ENCODE measurements at places on chromosomes 2 and 18.

DNA sequence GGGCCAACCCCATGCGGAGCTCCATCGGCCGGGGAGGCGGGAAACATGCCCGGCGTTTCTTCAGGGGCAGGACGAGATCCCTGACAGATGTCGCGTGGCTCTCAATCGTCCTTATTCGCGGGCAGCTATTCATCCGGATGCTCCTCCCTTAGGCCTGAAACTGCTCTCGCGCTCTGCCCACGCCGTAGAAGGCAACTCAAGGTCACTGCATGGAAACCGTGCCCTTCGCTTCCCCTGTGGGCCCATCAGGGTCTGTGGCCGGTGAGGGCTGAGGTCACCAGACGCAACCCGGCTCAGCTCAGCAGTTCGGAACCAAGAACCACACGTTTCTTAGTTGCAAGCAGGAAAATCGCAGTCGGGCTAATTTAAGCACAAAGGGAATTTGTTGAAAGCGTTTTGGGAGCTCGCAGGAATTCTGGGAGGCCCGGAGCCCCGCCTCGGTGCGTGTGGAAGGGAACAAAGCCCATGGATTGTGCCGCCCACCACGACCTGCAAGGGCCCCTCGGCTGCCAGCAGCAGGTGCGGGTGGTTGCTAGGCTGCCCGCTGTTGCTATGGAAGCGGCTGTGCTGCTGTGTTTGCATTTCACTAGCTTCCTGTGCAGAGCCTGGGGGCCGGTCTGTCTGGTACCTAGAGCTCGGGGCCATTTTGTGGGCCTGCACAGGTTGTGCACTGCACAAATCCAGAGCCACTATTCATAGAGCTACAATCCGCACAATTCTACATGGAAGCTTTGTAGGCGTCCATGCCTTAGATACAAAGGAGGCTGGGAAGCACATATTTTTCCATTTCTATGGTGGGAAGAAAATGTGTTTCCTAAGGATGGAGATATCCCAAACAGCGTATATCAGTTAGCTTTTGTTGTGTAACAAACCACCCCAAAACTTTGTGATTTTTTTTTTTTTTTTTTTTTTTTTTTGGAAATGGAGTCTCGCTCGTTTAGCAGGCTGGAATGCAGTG, 6.0 kb upstream of the ALLC start:
- peak; percentile 89 for DNase-seq

GRCh38 chr2:25483607-25484266, 142.0 kb upstream of the DNMT3A start:
- no peak for DNase-seq

DNA sequence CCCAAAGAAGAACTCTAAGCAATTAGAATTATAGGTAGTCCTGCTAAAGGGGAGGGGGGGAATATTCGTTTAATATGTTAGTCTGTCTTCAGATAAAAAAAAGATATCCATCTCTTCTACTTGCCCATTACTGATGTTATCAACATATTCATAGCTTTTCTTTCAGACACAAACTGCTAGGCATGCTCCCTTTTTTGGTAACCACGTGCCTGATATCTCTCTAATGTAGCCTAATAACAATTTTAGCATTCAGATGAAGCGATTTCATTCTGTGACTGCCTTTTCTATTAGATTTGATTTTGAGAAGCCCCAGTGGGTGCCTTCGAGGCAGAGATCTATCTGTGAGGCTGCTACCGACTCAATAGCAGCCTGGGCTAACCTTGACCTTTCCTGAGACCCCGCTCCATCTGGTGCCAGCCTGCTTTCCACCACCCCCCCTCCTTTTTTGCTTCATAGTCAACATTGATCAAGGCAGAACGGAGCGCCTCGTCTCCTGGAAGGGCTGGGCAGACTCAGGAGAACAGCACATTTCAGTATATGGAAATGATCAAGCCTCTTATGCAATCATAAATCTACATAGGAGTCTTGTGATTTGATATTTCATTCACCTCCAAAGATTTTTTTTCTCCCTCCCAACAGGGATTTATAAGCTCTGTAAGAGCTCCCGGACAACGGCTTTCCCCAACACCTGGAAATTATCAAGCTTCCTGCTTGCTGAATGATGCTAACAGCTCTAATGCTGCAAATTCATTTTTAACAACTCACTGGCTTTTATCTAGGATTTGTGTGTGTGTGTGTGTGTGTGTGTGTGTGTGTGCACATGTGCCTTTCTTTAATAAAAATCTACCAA, 14.7 kb upstream of the BCL11A start:
- no peak for DNase-seq

DNA sequence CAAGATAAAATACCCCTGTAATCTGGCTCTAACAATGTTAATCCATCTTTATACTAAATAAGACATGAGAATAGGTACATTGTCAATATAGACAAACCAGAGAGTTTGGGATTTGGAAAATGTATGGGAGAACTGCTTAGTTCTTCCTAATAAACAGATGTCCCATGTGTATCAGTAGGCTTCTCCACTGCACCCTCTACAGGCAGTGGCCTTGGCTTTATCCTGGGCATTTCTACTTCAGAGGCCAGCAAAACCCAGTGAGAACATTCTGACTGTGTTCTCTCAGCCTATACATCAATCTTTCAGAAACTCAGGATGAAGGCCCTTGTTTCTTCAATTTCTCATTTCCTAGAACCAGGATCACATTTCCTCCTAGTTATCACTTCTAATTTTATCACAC, 1167.5 kb upstream of the ACVR2A start:
- DNase-seq = no peak

- no peak for DNase-seq
These were observed 4.9 kb downstream of the ZNF513 start for GRCh38 chr2:27375513-27376099.

Data from CD8-positive, alpha-beta memory T cell (primary cell).